ENCODE measurements at places on chromosomes 16 and 17.

DNA sequence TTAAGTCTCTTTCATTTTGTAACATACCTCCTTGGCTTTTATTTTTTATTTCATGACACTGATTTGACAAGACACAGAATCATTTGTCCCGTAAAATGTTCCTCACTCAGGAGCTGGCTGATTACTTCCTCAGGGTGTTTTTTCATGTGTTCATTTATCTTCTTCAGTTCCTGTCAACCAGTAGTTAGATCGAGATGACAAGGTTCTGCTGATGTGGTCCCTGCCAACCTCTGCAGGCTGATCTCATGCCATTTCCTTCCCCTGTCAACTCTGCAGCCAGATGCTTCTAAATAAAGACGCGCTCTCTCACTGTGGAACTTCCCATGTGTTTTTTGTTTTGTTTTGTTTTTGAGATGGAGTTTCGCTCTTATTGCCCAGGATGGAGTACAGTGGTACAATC, 8.1 kb upstream of the CXCL16 start:
- DNase-seq: no peak

DNA sequence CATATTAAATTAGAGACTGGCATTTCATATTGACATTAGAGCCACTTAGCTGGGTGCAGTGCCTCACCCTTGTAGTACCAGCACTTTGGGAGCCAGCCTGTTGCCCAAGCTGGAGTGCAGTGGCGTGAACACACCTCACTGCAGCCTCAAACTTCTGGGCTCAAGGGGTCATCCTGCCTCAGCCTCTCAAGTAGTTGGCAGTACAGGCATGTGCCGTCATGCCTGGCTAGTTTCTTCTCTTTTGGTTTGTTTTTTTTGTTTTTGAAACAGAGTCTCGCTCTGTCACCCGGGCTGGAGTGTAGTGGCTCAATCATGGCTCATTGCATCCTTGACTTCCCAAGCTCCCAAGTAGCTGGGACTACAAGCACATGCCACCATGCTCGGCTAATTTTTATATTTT, 8.7 kb downstream of the PPM1E start:
- DNase-seq: no peak

DNA sequence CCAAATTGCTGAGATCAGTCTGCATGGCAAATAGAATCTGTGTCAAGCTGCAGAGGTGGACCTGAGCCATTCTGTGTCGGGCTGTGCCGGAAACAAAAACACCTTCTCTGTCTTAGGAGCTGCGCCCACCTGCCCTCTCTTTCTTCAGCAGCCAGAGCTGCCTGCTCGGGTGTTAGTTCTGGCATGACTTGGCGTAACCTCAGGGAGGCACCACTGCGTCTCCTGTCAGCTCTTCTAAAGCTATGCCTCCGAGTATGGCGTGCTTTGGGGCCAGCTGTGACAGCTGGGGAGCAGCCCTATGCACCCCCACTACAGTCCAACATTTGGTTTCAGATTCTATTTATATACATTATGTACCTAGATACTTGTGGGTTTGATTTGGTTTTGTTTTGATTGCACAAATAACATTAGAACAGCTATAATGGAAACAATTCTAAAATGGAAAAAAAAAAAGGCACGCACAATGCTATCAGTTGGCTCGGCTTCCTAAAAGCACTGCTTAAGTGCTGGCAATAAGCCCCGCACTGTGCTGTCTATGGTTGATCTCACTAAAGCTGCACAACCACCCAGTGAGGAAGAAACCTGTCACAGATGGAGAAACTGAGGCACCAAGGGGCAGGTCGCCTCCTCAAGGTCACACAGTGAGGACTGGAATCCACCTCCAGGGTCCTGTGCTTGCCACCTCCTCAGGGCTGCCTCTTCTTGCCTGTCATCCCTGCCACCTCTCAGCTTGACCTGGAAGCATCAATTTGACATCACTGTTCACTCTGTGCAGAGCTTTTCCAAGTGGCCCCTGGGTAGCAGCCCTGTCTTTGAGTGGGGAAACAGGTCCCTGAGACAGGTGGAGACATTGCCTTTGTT, 18.7 kb upstream of the ADGRG1 start:
- DNase-seq: no peak

DNA sequence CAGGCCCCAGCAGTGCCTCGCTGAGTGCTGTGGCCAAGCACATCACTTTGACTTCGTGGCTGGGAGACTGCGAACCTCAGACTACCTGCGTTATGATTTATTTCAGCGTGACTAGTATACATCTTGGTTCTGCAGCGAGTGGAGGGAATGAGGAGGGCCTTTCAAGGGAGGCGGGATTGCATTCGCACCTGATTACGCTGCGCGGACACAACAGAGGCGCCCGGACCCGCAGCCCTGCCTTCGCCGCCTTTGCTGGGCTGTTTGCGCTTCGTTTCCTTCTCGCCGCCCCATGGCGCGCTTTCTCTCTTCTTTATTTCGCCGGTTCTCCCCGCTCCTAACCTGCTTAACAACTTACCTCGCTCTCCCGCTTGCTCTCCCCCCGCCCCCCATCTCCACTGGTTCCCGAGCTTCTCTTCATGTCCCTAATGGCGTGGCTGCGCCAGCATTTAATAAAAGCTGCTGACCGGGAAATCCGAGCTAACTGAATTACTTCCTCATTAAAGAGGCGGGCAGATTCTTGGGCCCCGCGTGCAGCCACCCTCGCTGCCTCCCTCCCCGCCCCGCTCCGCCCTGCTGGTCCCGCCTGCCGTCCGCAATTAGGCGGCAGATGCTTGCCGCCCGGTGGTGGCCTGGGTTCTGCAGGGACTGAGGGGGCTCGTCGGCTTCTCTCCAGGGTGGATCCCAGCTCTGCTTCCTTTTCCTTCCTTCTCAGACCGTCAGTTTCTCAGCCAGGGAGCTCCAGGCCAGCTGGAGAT, 257.6 kb upstream of the SDK2 start:
- no peak for DNase-seq

GRCh38 chr16:14325502-14326401, 254.6 kb downstream of the MRTFB start:
- DNase-seq: no peak

DNA sequence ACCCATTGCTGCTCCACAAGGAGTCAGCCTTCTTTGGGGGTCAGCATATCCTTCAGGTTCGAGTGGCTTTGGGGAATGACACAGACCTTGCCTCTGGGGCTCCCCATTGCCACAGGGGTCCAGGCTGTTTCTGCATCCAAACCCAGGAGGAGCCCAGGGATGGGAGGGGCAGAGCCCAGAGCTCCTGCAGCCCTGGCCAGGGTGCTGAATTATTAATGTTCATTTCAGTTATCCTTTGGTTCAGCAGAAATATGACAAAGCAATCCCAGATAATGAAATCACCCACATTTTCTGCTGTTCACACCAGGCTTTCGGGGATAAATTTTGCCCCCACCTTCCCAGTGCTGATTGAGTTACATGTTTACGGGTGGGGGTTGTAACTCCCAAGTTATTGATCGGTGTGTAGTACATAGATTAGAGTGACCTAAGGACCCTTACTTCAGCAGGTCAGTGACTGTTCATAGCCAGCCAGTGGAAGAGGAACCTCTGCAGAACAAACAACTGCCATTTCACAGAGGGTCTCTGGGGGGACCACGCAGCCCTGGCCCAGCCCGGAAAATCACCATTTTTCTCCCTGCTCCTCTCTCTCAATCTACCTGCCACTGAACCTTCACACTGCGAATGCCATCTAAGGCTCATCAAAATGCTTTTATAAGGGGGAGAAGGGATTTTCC, 240.3 kb upstream of the N4BP1 start:
- no peak for DNase-seq

- no peak for DNase-seq
These were observed 32.0 kb downstream of the GAS7 start for GRCh38 chr17:10166176-10166935.

DNA sequence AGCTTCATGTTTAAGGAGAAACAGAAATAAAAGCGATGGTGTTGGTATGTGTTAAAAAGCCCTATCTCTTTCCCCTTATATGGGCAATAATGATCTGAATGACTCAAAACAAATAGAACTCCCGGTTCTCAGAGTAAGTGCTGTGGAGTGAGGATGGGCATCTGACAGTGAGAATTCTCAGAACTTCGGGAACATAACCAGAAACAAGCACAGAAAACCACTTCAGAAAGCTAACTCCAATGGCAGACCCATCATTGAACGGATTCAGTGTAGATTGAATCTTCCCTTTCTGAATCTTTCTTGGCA, 67.2 kb downstream of the CDH8 start:
- DNase-seq: no peak

GRCh38 chr16:60302261-60302660, 1568.1 kb upstream of the GOT2 start:
- DNase-seq: no peak

DNA sequence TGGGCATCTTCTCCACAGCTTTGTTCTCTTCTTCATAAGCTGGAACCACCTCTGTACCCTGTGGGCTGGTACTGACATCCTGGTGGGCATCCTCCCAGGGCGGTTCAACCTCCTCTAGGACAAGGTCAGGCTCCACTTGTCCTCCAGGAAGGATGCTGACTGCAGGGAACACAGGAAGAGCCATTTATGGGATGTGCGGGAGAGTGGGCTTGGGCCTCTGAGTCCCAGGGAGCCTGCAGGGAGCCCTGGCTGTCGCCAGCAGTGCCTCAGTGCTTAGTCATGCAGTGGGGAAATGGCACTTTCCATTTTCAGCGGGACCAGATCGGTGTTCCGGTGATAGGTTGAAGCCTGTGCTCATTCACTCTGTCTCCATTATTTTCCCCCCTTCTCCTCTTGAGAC, 20.5 kb downstream of the CNGB1 start:
- no peak for DNase-seq

GRCh38 chr17:75526555-75527270, 1.2 kb downstream of the LLGL2 start:
- DNase-seq: no peak

DNA sequence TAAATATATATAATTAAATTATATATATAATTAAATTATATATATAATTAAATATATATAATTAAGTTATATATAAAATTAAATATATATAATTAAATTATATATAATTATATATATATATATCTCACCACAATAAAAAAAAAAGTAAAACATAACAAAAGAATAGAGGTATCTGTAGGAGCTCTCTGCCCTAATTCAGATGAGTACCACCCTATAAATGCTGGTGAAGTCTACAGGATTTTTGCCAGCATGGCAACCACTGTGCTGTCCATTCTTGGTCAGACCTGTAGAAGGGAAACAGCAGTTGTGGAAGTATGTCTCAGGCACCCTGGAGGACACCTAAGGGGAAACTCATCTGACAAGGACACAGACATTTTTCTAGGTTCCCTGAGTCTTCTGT, 259.7 kb downstream of the PRKCA start:
- no peak for DNase-seq

DNA sequence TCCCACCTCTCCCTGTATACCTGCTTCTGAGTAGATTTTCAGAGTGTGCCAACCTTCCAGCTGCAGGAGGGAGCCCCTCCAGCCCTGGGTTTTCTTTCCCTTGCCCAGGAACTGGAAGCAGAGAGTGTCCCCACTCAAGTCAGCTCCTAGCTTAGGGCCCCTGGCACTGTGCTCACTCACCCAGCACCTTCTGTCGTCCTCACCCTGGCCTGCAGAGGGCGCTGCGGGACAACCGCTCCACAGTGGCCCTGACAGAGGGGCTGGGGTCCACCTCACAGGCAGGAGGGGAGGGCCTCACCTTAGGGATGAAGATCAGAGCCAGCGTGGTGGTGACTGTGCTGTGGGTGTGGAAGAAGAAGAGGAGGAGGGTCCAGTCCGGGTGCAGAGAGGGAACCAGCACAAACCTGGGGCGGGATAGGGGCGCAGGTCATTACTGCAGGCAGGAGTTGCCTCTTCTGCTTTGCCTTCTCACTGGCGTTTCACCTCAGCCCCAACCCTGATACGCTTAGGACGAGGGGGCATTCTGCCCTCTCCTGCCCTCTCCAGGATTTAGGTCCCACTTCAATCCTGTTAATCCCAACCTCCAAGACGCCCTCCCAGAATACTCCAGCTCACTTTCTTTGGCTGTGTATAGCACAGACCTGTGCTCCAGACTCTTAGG, 10.0 kb downstream of the GPR179 start:
- DNase-seq: no peak

GRCh38 chr17:65966072-65966695, 225.7 kb downstream of the CEP112 start:
- no peak for DNase-seq

GRCh38 chr17:68993112-68993511, 37.9 kb upstream of the ABCA8 start:
- no peak for DNase-seq

DNA sequence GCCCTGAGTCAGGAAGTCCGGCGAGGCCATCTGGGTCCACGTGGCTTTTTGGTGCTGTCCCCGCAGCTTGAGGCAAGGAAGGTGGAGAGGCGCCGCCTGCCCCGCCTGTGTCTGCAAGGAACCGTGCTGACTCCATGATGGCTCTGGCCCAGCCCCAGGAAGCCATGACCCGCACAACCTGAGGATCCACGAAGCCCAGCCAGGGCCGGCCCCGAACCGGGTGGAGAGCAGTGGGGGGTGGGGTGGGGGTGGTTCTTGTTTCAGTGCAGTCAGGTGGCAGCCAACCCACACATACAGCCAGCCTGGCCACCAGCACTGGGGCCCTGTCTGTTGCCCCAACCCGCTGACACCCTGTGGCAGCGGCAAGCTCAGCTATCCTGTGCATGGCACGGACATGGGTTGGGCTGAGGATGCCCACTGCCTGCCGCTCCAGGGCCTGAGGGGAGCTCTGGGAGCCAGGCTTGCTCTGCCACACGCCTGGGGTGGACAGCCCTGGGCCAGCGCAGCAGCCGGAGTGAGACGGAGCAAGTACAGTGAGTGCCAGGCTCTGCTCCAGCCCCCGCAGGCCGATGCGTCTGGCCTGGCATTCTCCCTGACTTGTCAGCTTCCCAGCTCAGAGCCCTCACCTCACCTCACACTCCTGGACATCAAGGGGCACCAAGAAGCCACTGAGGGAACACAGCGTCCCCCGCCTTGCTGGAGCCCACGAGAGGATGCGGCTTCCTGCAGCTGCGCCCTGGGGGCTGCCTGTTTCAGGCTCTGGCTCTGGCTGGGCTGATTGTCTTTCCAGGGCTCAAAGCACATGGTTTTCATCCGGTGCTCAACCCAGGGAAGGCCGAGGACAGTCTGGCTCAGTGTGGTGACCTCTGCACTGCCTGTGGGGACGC, 68.8 kb downstream of the LMF1 start:
- no peak for DNase-seq

GRCh38 chr17:33506889-33507650, 214.0 kb upstream of the ASIC2 start:
- no peak for DNase-seq

DNA sequence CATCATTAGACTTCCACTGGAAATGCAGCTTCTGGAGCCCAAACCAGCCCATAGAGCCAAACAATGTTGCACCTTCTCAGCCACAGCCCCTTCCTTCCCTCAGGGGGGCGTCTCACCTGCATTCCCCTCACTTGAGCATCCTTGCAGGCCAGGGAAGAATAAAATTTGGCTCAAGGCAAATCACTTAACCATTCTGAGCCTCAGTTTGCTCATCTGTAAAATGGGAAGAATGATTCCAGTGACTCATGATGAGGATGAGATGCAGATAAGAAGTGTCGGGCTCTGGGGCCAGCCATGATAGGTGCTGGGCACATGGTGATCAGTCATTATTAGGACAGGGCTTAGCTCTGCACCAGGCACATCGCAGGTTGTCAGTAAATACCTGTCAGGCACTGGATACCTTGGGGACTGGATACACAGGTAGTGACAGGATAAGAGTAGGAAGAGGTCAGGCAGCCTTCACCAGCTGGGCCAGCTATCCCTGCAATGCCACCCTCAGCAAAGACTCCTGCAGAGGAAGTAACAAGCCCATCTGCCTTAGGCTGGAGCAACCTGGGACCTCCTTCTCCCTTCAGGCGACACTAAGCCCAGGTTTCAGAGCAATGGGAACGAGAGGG, 208.0 kb upstream of the TNRC6C start:
- no peak for DNase-seq

All from AG04449 (cell line).